ENCODE measurements at places on chromosomes 11 and 22.

- DNase-seq, result peak; percentile 27
These were observed 93.5 kb downstream of the MYEOV start for GRCh38 chr11:69387409-69387885.

DNA sequence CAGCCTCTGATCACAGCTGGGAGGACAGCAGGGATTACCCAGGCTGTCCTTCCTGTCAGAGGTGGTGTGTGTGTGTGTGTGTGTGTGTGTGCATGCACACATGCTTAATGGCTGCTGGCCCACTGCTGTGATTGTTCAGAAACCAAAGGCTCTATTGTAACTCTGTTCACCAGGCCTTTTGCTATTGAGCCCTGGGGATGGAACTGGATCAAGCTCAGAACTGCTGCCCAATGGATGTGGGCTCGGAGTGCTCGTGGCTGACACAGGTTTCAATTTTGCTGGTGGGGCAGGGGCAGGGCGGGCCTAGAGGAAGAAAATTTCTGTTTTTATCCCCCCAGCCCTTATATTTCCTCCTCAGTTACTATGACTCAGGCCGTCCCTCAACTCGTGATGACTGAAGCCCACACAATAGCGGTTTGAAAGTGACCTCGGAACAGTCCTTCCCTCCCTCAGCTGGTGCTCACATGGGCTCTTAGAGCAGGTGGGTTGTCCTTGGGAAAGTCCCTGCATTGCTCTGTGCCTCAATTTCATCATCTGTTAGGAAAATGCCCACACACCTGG is 359.3 kb downstream of the TENM4 start:
- DNase-seq, result no peak

DNA sequence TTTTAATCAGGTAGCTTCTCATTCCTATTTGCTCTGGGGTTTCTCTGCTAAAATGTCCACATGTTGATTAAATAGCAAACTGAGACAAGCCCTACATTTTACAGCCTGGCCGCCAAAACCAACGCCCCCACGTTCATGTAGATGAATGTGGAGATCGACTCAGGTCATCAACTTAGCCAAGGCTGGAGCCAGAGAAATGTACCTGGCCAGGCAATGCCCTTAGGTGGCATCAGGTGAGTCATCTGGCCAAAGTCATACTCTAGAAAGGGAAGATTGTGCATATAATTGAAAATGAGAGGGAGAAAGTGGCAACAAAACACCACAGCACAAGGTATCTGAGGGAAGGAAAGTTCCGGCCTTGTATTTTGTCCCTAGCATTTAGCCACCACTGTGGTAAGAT is 37.1 kb upstream of the CCDC89 start:
- no peak for DNase-seq

DNA sequence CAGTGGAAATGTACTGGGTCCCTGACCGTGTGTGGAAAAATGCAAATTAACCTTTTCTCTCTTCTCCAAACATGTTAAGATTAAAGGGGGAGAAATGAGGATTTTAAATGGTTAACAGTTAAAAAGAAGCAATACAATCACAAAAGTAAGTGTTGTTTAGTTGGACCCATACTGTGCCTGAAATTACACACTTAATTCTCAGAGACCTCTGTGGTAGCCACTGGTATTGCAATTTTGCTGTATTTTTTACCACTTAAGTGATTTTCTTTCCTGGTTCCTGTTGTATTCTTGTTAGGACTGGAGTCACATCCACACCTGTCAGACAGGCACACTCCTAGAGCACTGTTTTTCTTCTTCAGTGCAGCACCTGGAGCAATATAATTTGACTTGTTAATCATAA is 179.6 kb upstream of the PDGFD start:
- DNase-seq, result no peak

DNA sequence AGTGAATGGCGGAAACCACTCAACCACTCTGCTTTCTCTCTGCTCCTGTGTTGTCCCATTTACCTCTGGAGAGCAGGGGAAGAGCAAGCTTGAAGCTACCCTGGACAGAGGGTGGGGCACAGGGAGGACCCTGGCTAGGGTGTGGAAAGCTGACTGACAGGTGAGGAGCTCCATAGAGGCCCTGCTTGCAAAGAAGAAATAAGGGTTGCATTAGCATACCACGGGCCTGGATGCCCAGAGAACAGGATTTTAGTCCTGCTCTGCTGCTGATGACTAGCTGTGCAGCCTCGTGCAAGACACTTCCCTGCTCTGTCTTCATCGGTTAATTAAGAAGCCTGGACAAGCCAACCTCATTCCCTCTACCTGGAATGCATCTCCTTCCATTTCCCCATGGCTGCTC is 135.0 kb downstream of the BUD13 start:
- DNase-seq, result no peak

DNA sequence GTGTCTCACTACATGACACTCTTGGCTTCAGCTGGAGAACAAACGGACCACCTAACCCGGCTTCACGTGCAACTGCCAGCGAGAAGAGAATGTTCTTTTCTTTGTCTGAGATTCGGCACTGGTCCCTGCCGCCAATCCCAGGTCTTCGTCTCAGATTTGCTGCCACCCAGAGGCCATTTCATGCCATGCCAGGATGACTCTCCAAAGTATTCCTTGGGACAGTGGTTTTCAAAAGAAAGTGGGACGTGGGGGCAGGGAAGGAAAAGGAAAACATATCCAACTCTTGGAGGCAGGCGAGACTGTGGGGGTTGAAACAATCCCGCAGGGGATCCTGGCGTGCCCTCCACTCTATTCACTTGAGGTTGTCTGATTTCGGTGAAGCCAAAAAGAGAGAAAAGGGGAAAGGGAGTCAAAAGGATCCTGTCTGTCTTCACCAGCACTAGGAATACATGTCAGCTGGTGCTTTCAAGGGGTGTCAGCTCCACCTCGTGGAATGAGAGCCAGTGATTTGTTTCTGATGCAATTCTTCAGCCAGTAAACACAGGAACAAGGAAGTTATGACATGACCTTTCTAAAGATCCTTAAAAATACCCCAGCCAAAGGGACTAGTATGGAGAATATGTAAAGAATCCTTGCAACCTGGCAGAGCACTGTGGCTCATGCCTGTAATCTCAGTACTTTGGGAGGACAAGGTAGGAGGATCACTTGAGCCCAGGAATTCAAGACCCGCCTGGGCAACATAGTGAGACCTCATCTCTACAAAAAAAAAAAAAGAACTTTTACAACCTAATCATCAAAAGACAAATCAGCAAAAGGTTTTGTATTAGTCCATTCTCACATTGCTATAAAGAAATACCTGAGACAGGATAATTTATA is 41.0 kb upstream of the APLNR start:
- DNase-seq, result peak; percentile 77

DNA sequence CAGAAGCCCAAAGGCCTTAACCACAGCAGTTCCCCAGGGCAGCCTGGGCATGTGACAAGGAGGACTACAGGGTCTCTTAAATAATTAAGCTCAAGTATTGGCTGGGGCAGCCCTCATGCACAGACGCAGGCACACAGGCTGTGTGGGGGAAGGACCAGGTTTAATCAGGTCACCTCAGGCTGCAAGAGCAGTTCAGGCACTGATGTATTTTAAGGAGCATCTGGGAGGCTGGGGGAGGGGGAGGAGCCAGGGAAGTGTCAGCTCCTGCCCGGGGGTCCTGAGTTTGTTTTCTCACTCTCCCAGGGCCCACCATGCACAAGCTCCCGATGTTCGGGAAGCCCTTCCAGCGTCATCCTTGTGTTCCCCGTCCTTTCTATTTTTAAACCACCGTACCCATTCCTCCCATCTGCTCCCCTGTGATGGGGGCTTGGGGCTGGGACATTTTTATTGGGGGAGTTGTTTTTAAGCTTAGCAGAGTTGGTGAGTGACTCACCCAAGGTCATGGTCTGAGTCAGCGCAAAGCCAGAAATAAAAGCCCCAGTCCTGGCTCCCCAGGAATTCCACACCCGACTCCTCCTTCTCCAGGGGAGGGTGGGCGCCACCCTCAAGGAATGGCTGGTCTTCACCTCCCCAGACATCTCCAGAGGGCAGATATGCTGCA is 2.4 kb downstream of the CSDC2 start:
- no peak for DNase-seq

GRCh38 chr11:45658292-45658991 is 7.0 kb downstream of the CHST1 start:
- peak; percentile 89 for DNase-seq
